ENCODE measurements at places on chromosomes 12 and 14. TPM values are rescaled to one million over a fixed set of nuclear protein-coding genes. Genes with fewer than 3 reads are reported as not detected.

Gene HCAR1
- total RNA-seq, result 0.02 TPM

Gene MAP1LC3B2
- total RNA-seq, result 1.2 TPM

Gene NID2
- total RNA-seq, result 26.3 TPM

Gene WBP11
- total RNA-seq, result 43.5 TPM

Gene ACSS3
- 0.05 TPM for total RNA-seq

All from A549 treated with CORT108297 at 1 μM for 4 hours (cell line).